AG09319 (cell line): ENCODE measurements at places on chromosomes 16 and 17.

DNA sequence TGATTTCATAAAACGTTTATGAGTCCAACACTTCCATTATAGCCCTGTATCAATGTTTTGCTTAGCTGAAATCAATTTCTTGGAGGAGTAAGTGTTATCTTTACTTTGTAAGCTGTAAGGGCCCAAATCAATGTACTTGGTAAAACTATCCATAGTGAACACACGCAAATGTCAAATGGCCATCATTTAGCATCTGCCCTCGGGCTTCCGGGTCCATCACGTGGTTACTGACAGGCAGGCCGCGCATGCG lies 687 bp upstream of the NARF start:
- no peak for DNase-seq

DNA sequence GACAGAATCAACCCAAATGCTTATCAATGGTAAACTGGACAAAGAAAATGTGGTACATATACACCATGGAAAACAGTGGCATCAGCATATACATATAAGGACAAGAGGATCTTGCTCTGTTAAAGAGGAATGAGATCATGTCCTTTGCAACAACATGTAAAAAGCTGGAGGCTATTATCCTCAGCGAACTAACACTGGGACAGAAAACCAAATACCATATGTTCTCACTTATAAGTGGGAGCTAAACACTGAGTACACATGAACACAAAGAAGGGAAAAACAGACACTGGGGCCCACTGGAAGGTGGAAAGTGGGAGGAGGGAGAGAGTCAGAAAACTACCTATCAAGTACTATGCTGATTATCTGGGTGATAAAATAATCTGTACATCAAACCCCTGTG lies 447.3 kb upstream of the MAF start:
- DNase-seq: no peak

GRCh38 chr17:65231086-65231485 lies 93.9 kb downstream of the RGS9 start:
- DNase-seq: no peak

GRCh38 chr17:41483991-41484826 lies 3.3 kb upstream of the KRT35 start:
- no peak for DNase-seq

DNA sequence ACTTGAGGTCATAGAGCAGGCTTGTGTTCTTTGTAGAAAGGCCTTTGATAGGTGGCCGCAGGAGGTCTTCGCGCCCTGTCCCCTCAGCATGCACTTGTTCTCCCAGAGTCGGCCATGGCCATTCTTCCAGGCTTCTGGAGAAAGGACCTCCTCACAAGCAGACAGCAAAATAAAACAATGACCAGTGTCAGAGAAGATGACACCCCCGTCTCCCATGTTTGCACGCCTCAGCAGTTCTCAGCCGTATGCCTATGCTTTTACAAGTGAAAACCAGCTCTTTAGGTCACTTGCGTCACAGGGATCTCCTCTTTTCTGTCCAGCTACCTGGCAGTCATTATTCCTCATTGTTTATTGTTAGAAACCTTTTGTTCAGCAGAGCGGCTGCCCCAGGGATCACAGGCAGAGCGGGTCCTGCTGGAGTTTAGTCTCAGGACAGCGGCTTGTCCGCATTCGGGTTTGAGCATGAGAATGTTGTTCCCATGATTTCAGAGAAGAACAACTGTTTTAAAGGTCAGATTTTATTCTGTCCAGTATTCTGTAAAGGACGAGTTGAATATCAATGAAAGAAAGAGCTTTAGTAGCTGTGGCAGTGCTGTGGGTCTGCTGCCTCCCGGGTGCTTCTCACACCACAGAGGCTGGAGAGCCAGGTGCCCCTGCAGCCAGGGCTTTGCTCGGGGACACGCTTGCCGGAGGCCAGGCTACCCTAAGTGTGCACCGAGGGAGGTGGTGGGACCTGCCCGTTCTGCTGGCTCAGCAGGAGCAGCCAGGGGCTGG lies 123.9 kb downstream of the RPTOR start:
- DNase-seq: no peak

GRCh38 chr17:73401911-73402310 lies 90.1 kb upstream of the CDC42EP4 start:
- DNase-seq: no peak

DNA sequence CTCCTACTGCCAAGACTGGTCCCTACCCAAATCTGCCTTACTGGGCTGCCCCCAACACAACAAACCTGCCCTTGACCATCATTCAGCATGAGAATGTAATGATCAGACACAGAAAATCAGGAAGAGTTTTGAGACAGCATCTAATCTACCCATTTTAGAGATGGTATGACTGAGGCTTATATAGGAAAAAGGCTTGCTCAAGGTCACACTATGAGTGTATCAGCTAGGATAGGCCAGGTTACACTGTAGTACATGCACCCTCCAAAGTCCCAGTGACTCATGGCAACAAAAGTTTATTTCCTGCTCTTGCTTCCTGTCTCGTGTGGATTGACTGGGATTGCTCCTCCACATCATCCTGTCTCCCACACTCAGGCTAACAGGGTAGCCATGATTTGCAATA lies 27.9 kb downstream of the NLRC5 start:
- no peak for DNase-seq

GRCh38 chr17:17950806-17951205 lies 21.4 kb downstream of the TOM1L2 start:
- DNase-seq: no peak

- no peak for DNase-seq
Observed at GRCh38 chr16:48617104-48617705, 7.2 kb upstream of the N4BP1 start.

GRCh38 chr16:69509125-69509524 lies 56.6 kb upstream of the NFAT5 start:
- DNase-seq: no peak

DNA sequence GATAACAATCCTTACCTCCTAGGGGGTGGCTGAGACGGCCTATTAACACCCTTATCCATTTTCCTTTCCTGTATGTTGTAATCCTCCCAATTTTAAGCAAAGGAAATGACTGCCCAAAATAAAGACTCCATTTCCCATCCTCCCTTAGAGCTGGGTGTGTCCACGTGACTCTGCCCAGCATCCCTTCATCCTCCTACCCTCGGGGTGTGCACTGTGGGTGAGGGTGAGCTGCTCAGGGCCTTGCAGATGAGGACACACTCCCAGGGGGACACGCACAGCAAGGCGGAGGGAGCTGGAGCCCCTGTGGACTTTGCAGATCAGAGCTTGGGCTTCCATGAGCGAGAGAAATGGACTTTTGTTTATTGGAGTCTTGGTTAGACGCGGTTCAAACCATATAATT lies 186.8 kb downstream of the IRF8 start:
- no peak for DNase-seq

DNA sequence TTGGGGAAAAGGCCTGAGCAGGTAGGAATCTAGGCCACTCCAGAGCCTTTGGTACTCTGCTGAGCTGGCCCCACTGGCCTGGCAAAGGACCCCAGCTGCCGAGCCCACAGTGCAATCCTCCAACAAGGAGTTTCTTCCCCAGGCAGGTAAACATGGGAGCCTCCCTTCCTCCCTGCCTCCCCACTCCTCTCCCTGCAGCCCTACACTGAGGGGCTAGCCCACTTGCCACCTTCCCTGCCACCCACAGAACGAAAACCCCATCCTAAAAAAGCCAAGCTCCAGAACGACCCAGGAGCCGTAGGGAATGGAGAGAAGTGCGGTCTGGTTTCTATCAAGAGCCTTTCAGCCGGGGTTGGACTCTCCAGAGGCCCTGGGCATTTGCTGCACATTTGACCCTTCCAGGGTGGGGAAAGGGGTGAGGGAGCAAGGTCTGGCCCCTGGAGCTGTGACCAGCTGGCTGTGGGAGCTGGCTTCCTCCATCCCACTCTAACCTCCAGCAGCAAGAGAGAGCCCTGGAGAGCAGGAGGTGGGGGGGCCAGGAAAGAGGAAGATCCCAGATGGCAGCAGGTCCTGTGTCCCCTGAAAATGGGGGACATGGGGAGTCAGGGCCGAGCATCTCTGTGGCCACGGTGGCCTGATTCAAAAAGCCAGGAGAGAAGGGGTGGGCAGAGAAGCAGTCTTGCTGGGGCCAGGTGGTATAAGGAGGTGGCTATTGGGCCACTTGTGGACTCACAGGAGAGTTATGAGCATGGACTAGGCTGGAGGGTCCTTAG lies 1.3 kb downstream of the HID1 start:
- DNase-seq: no peak

GRCh38 chr17:17564323-17564722 lies 27.2 kb downstream of the PEMT start:
- DNase-seq: no peak

DNA sequence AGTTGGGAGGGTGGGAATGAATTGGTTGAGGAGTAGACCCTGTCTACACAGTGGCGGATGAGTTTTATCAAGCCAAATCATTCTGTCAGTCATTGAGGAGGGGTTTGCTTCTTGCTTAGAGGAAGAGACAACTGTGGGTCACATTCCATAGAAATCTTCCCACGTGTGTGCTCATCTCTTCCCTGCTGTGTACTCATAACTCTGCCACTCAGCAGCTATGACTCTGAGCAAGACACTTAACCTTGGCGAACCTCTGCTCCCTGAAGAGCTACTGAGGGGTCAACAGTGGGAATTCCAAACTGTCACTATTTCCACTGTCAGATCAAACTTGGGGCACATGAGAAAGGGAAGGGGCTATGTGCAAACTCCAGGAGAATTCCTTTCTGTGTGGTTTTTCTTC lies 72.6 kb upstream of the COX10 start:
- DNase-seq: no peak
